Colonic mucosa (tissue), 4 donors: ENCODE measurements at places on chromosomes 7 and 10. TPM values are rescaled to one million over a fixed set of nuclear protein-coding genes. Genes with fewer than 3 reads are reported as not detected.

Gene FIS1
- 132 TPM for total RNA-seq

Gene LIPM
- total RNA-seq = not detected

Gene ST8SIA6
- 3.5 TPM for total RNA-seq

Gene NUTM2D
- 3.3 TPM for total RNA-seq

Gene PGAM2
- total RNA-seq = 0.29 TPM

Gene MACROH2A2
- 22.1 TPM for total RNA-seq

Gene SLC18A3
- total RNA-seq = 0.42 TPM

Gene LRRC61
- total RNA-seq = 11.4 TPM

Gene OR2F1
- not detected for total RNA-seq

DNA sequence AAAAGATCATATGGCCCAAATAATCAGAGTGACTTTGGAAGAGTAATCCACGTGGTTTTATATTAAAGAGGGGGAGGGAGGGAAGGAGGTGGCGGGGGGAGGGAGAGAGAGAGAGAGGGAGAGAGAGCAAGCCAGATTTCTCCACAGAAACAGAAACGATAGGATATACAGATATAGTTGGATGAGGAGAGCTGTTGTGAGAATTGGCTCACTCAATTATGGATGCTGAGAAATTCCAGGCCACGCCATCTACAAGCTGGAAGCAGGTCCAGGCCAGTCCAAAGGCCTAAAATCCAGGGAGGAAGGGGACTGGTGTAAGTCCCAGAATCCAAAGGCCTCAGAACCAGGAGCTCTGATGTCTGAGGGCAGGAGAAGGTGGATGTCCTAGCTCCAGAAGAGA, 75.5 kb downstream of the CXCL12 start:
- H3K27ac ChIP-seq = no peak overlapping the region
- H3K36me3 ChIP-seq = no peaks in the 10 kb centered on the region
- H3K4me1 ChIP-seq = peaks cover 6% of the 10 kb centered on the region

GRCh38 chr10:48905311-48905710, 34.3 kb downstream of the LRRC18 start:
- H3K27ac ChIP-seq = no peak overlapping the region
- no peaks in the 10 kb centered on the region for H3K36me3 ChIP-seq
- DNase-seq = no peak
- H3K4me3 ChIP-seq = no peak overlapping the region

GRCh38 chr7:116851671-116852070, 10.7 kb upstream of the CAPZA2 start:
- no peaks in the 10 kb centered on the region for H3K4me1 ChIP-seq
- no peak overlapping the region for H3K27ac ChIP-seq
- H3K4me3 ChIP-seq = no peak overlapping the region
- no peak for DNase-seq

DNA sequence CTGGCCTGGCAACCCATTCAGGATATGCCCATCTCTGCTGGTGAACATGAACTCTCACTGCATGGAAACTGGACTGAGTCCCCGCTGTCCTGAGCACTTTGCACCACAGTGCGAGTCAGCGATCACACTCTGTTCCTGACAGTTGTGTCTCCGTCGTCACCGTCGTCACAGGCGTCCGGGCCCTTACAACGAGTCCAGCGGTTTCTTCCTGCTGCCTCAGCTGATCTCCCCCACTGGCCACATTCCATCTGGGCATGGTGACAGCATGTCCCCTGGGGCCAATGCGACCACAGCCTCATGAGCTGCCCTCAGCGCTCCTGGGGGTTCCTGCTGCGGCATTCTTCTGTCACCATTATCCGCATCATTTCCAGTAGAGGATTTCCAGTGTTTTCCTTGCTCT, 76.8 kb upstream of the KLF6 start:
- H3K27me3 ChIP-seq = no peaks in the 10 kb centered on the region
- H3K4me3 ChIP-seq = no peak overlapping the region
- H3K4me1 ChIP-seq = no peaks in the 10 kb centered on the region
- DNase-seq = no peak
- H3K27ac ChIP-seq = no peak overlapping the region
- no peaks in the 10 kb centered on the region for H3K36me3 ChIP-seq

DNA sequence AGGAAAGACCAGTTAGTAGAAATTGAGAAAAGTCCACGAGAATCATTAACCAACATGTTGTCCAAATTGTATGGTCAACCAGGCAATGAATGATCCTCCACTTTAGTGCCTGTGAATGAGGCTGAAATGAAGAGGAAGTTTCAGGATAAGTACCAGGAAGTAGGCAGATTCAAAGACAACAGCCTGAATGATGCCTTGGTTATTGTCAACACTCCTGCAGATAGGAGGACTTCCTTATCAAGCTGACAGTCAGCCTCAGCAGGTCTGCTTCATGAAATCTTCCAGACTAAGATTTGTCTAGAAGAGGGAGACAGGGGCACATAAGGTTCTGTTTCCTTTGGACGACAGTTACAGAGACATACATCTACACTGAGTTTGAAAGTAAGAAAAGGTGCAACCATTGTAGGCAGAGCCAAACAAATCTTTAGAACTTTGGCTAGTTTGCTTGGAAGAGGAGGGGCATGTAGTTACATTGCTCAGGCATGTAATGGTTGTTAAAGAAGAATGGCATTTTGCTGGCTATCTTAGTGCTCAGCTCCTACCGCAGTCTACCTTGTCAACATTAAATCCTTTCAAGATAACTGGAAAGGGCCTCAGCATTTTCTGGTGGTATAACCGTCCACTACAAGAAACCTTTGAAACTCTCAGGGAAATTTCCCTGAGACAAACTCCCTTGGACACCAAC, 81.4 kb downstream of the ABI1 start:
- H3K4me3 ChIP-seq = no peak overlapping the region
- peak overlapping the region; percentile 58 for H3K27ac ChIP-seq
- no peaks in the 10 kb centered on the region for H3K36me3 ChIP-seq

GRCh38 chr7:100358857-100359212, 918 bp downstream of the PILRB start:
- no peak overlapping the region for H3K4me3 ChIP-seq
- H3K27ac ChIP-seq = no peak overlapping the region
- H3K27me3 ChIP-seq = no peaks in the 10 kb centered on the region
- no peak for DNase-seq

DNA sequence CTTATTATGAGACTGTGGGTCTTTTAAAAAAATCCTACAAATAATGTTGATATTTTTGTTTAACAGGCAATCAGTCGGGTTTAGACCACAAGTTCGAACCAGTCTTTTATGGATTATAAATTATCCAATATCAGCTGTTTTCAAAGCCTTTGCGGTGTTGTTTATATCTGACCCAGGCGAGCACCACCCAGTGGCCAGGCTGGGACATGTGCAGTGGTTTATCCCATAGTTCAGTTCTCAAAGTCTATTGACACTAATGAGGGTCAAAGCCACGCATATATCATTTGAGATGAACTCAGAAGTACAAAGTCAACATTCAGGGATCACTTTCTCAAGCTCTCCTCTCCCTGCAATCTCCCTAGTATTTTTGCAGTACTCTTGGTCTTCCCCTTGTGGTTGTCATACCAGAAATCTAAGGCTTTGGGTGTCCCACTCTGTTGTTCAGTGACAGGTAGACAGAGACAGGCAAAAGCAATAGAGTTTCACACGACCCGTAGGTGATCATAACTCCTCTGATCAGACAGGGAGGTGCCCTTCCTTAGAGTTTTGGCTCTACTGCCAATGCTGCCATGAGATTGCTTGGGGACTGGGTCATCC, 117.4 kb upstream of the POM121L12 start:
- no peak for DNase-seq
- no peak overlapping the region for H3K4me3 ChIP-seq
- H3K27me3 ChIP-seq = no peaks in the 10 kb centered on the region
- H3K4me1 ChIP-seq = no peaks in the 10 kb centered on the region
- no peaks in the 10 kb centered on the region for H3K36me3 ChIP-seq
- H3K27ac ChIP-seq = no peak overlapping the region

- no peaks in the 10 kb centered on the region for H3K27me3 ChIP-seq
- H3K36me3 ChIP-seq = no peaks in the 10 kb centered on the region
- H3K27ac ChIP-seq = no peak overlapping the region
Measured at GRCh38 chr10:36448760-36449691, 676.4 kb upstream of the ANKRD30A start.

DNA sequence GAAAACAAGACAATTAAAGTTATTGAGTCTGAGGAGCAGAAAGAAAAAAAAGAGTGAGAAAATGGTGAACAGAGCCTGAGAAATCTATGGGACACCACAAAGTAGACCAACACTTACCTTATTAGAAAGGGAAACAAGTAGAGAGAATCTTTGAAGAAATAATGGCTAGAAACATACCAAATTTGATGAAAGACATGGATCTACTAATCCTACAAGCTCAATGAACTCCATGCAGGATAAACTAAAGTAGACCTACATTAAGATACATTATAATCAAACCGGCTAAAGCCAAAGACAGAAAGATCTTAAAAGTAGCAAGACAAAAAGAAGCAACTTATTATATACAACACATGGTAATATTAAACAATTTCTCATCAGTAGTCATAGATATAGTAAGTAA, 782.3 kb upstream of the GHITM start:
- H3K27me3 ChIP-seq = no peaks in the 10 kb centered on the region
- H3K4me3 ChIP-seq = no peak overlapping the region
- no peak for DNase-seq
- no peak overlapping the region for H3K27ac ChIP-seq
- H3K4me1 ChIP-seq = no peaks in the 10 kb centered on the region
- H3K36me3 ChIP-seq = no peaks in the 10 kb centered on the region

- no peak overlapping the region for H3K27ac ChIP-seq
- no peak for DNase-seq
- H3K36me3 ChIP-seq = no peaks in the 10 kb centered on the region
- H3K27me3 ChIP-seq = no peaks in the 10 kb centered on the region
- no peaks in the 10 kb centered on the region for H3K4me1 ChIP-seq
- no peak overlapping the region for H3K4me3 ChIP-seq
Measured at GRCh38 chr7:81298951-81299666, 380.3 kb upstream of the SEMA3C start.

DNA sequence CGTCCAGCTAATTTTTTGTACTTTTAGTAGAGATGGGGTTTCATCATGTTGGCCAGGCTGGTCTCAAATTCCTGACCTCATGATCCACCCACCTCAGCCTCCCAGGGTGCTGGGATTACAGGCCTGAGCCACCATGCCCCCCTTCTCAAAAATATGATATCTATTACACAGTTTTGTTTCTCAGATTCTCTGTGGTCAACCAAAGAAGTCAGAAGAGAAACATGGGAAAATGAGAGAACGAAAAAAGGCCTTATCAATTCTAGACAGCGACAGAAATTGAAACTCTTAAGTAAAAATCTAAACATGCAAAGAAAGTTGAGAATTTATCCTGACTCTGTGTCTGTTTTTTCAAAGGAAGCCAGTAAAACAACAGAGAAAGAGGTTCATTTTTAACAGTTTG, 283.8 kb upstream of the PLXDC2 start:
- no peaks in the 10 kb centered on the region for H3K27me3 ChIP-seq
- no peak for DNase-seq
- H3K4me3 ChIP-seq = no peak overlapping the region
- H3K4me1 ChIP-seq = no peaks in the 10 kb centered on the region

DNA sequence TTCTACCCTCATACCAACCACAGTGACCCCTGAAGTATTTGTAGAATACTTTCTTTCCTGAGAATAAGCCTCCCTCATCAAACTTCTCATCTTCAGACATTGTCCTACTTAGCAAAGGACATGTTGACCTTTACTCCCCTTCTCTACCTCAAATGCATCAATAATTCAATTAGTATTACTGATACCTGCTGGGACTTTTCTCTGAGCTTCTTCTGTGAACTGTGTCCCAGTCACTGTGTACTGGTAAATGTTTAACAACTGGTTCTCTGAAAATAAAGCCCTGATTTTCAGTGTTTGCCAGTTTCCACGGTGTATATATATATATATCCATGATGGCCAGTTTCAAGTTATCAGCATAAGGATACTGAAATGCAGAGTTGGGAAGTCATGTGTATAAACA, 12.2 kb downstream of the PANK1 start:
- DNase-seq = no peak
- H3K36me3 ChIP-seq = no peaks in the 10 kb centered on the region
- H3K4me3 ChIP-seq = no peak overlapping the region
- H3K4me1 ChIP-seq = no peaks in the 10 kb centered on the region
- no peaks in the 10 kb centered on the region for H3K27me3 ChIP-seq

DNA sequence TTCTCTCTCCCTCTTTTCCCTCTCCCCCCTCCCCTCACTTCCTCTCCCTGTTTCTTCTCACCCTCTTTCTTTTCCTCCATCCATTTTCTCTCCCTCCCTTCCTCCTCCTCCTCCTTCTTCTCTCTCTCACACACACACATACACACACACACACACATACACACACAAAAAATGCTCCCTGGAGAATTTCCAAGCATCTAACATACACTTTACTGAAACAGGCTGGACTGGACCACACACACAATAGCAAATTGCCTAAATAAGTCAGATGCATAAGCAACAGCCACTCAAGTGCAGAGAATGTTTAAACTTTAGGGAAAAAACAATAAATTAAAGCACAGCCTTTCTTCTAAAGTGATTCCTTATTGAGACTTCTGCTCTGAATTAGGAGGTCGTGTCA, 267.7 kb downstream of the FGFR2 start:
- DNase-seq = no peak
- no peak overlapping the region for H3K4me3 ChIP-seq
- H3K36me3 ChIP-seq = no peaks in the 10 kb centered on the region
- no peak overlapping the region for H3K27ac ChIP-seq
- H3K4me1 ChIP-seq = no peaks in the 10 kb centered on the region
- no peaks in the 10 kb centered on the region for H3K27me3 ChIP-seq

DNA sequence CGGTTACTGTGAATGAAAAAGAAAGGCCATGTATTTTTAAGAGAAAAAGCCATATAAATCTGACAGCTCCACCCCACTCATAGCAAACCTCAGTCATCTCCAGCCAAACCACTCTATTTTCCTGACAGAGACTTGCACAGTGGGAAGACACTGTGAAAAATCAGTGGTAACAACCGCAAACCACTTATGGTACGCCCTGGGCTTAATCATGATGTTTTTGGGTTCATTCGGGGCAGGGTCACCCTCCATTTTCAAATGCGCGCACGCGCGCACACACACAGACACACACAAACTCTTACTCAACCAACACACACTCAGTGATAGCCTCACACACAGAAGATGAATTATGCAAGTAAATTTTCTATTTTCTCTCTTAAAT, 82.1 kb upstream of the HPS1 start:
- no peak overlapping the region for H3K4me3 ChIP-seq
- no peaks in the 10 kb centered on the region for H3K27me3 ChIP-seq
- no peak for DNase-seq
- H3K4me1 ChIP-seq = no peaks in the 10 kb centered on the region
